ENCODE measurements at places on chromosomes 16 and 17.

DNA sequence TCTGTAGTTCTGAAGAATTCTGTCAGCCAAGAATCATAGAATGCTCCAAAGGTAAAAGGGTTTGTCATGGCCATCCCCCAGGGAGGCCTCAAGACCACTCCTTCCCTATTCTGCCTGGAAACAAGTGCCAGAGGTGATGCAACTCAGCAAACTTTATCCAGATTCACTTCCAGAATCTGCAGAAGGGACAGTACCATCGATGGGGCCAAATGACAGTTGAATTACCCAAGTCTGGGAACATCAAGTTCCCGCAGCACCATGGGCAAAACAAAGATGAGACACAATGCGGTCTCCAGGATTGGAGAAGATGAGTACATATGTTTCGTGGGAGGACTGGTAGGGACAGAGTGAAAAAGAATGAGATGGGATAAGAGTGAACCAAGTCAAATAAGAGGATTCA is 13.7 kb upstream of the TAT start:
- no peak for DNase-seq

DNA sequence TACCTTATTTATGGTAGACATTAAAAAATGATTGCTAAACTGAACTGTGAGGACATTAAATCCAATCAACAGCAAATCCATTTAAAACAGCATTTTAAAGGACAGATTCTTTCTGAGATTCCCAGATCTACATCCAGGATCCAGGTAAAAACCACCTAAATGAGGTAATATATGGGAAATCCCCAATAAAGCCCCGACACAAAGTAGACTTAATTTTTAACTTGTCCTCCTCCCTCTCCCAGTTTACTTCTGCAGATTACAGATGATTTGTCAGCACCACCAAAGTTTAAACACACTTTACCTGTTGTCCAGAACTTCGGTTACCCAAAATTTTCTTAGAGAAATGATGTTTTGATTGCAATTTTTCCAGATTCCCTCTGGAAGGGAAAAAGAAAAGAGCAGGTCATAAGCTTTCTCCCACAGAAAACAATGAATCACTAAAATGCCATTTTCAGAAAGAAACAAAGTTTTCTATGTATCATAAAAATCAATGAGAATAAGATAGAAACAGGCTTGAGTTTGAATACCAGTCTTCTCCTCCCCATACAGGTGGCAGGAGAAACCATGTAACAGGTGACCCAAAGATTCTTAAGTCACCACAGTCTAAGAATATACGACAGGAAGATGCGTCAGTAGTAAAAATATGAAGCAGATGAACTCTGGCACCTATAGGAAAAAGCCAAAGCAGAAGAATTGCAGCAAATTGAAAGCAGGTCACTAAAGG is 22.8 kb downstream of the GJC1 start:
- no peak for DNase-seq

DNA sequence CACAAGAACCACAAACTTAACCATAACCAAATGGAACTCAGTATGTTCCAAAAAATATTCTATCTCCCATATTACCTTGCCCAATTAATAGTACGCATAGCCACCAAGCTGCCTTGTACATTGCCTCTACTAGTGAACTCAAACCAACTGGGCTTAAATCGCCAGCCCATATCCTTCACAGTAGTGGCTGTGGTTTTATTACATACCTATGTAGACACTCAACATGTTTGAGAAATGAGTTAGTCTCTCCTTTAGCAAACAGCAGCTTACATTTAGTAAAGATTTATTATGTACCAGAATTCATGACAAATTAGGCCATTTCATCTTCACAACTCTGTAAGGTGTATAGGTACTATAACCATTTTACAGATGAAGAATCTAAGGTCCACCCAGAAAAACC is 41.4 kb downstream of the GRB2 start:
- no peak for DNase-seq

- no peak for DNase-seq
Measured at GRCh38 chr17:77444628-77444983, 303.8 kb downstream of the SEC14L1 start.

DNA sequence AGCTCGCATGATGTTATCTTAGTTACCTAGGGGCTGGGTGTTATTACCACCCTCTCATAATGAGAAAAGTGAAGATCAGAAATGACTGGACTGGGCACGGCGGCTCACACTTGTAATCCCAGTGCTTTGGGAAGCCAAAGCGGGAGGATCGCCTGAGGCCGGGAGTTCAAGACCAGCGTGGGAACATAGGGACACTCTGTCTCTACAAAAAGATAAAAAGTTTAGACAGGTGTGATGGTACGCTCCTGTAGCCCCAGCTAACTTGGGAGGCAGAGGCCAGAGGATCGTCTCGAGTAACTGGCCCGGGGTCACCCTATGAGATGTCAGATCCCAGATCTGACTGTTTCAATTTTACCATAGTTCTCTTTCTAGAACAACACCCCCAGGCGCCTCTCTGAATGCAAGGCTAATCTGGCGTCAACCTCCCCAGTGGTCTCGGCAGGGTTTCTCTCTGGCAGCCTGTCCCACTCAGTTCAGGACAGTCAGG is 1.9 kb upstream of the CCDC102A start:
- no peak for DNase-seq

DNA sequence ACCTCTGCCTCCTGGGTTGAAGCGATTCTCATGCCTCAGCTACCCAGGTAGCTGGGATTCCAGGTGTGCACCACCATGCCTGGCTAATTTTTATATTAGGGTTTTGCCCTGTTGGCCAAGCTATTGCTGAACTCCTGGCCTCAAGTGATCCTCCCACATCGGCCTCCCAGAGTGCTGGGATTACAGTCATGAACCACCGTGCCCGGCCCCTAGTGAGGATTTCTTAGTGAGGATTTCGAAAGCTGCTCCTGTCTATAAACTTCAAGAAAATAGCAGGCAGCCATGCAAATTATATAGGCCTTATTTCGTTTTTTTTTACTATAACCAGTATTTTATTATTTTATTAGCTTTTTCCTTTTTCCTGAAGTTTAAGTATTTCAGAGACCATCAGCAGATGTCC is 41.6 kb downstream of the EPN2 start:
- DNase-seq, result no peak

DNA sequence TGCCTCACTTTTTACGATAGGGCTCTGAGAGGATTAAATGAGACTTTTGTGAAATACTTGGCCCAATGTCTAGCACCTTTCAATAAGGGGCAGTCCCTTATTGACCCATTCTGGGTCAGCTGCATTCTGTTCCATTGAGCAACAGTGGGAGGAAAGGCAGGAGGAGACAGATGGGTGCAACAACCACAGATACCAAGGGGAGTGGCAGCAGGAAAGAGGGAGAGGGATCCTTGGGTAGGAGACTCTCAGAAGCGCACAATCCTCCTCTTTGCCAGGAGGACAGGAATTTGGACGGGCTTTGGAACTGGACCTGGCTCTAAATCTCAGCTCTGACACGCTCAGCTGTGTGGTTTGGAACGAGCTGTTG is 3.5 kb downstream of the PIPOX start:
- DNase-seq, result no peak

DNA sequence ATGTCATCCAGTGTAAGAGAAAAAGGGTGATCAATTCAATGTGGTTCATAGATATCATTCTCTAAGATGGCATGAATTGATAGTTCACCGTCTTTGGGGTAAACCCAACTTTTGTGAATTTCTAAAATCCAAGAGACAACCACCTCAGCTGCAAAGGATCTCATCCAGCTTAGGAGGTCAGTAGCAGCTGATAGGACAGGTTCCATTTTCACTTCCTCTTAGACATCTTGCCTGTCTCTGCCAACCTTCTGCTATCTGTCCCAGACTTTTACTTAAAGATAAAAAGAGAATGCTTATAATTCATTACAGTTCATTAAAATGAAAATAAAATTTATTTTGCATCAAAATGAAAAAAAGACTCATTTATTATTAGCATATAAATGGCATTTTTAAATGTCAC is 468.2 kb downstream of the XYLT1 start:
- no peak for DNase-seq

DNA sequence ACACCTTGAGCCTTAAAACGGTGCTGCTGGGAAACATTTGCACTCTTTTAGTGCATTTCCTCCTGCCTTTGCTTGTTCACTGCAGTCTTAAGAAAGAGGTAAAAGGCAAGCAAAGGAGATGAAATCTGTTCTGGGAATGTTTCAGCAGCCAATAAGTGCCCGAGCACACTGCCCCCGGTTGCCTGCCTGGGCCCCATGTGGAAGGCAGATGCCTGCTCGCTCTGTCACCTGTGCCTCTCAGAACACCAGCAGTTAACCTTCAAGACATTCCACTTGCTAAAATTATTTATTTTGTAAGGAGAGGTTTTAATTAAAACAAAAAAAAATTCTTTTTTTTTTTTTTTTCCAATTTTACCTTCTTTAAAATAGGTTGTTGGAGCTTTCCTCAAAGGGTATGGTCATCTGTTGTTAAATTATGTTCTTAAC is 4.4 kb downstream of the SOX9 start:
- DNase-seq, result no peak

GRCh38 chr17:4719684-4720221 is 9.3 kb downstream of the ARRB2 start:
- DNase-seq, result no peak

DNA sequence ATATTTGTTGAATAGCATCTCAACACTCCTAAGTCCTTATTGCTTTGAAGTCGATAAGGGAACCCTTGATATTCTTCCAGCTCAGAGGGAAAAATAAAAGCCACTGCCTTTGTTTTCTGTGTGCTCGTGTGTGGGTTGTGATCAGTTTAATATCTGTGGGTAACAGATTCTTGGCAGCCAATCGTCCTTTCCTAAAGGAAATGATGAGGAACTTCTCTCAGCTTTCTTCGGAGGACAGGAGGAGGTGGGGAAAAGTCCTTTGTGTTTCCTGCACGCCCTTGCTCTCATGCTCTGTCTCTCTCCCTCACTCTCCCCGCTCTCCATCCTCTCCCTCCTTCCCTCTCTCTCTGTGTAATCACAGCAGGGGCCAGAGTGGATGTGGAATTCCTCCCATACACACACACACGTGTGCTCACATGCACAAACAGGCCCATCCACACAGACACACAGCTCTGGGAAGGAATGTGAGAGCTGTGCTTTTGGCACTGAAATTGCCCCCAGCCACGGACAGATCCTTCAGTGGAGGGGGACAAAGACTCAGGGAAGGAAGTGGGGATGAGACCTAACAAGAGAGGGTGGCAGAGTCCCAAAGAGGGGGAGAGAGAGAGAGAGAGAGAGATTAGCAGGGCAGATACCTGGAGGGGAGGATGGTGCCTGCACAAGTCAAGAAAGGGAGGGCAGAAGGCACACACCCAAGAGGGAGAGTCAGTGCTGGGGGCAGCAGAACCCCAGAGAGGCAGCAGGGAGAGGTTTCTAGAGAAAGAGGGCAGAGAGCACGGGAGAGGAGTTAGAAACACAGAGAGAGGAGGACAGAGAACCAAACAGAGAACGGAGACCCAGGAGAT is 83.5 kb upstream of the PLCG2 start:
- DNase-seq, result no peak

DNA sequence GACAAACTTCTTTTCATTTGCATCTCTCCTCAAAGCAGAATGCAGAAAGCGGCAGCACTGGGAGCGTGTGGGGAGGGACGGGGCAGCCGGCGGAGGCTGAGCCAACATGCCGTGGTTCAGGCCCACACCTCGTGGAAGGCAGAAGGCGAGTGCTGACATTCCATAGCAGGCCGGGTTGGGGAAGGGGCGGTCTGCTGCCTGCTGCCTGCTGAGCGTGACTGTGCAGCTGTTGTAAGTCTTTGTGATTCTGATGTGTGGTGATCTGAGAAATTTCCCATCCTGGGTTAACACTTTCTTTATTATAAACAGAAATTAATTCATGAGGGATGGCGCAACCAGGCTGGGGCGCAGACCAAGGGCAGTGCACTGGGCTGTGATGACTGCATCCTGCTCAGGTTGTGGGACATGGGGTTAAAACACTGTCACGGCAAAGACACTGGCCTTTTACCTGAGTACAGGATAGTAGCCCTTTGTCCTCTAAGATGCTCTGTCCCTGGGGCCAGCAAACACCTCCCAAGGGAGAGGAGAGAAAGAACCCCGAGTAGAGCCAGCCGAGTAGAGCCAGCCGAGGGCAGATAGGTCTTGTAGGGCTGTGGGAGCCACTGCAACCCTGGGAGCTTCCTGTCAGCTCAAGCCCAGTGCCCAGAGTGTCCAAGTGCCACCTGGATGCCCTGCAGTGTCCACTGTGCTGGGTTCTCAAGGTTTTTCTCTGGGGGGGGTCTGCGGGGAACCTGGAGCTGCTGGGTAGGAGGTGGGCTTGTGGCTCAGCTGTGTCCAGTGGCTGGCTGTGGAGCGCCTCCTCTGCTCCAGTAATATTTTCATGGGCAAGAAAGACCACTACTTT is 8.8 kb upstream of the DNASE1 start:
- no peak for DNase-seq

- DNase-seq, result no peak
Measured at GRCh38 chr16:57687363-57687929, 7.2 kb upstream of the DRC7 start.

- no peak for DNase-seq
Measured at GRCh38 chr17:77679589-77679988, 278.9 kb upstream of the TNRC6C start.

DNA sequence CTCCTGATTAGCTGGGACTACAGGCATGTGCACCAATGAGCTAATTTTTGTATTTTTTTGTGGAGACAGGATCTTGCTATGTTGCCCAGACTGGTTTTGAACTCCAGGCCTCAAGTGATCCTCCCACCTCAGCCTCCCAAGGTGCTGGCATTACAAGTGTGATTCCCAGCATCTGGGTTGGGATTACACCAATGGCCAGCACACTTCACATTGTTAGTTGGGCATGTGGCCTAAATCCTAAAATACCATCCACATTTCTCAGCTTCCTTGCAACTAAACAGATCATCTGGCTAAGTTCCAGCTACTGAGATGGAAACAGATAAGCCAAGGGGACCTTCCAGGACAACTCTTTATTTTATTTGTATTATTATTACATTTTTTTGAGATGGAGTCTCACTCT is 9.9 kb downstream of the RABEP2 start:
- DNase-seq, result no peak

- no peak for DNase-seq
Measured at GRCh38 chr16:11005611-11005975, 61.2 kb downstream of the CLEC16A start.

DNA sequence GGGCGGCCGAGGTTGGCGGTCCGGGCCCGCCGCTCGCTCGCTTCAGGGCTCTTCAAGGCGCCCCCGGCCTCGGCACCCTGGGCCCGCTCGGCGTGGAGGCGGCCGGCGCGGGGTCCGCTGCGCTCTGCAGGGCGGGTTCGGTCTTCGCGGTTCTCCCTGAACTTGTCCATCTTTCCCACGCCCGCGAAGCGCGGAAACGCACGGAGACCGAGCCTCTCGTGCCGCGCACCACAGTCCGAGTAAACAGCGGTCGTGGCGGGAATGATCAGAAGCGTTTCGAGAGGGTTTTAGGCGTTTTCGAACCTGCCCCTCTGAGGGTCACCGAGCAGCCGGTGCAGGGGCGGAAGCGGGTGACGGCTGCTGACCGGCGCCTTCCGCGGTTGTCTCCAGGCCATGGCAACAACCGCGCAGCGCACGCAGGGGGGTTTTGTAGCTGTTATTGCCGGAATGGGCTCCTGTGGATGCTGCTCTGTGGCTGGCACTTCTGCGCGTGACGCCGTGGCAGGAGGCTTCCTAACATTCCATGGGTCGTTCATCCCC is 414 bp downstream of the NARF start:
- peak; percentile 16 for DNase-seq
